ENCODE measurements at places on chromosomes 7 and 10.

GRCh38 chr7:141698247-141699015 is 3.5 kb downstream of the DENND11 start:
- DNase-seq, result peak; percentile 6

DNA sequence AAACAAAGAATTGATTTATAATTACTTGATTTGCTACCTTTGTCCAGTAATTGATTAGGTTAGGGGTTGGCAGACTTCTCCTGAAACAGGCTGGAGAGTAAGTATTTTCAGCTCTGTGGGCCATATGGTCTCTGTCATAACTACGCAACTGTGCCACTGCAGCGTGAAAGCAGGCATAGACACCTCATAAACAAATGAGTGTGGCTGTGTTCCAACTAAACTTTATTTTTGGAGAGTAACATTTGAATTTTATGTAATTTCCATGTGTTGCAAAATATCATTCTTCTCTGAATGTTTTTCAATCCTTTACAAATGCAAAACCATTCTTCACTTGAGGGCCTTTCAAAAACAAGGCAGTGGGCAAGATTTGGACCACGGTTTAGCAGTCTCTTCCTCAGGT is 76.9 kb downstream of the GALNT17 start:
- DNase-seq, result no peak

DNA sequence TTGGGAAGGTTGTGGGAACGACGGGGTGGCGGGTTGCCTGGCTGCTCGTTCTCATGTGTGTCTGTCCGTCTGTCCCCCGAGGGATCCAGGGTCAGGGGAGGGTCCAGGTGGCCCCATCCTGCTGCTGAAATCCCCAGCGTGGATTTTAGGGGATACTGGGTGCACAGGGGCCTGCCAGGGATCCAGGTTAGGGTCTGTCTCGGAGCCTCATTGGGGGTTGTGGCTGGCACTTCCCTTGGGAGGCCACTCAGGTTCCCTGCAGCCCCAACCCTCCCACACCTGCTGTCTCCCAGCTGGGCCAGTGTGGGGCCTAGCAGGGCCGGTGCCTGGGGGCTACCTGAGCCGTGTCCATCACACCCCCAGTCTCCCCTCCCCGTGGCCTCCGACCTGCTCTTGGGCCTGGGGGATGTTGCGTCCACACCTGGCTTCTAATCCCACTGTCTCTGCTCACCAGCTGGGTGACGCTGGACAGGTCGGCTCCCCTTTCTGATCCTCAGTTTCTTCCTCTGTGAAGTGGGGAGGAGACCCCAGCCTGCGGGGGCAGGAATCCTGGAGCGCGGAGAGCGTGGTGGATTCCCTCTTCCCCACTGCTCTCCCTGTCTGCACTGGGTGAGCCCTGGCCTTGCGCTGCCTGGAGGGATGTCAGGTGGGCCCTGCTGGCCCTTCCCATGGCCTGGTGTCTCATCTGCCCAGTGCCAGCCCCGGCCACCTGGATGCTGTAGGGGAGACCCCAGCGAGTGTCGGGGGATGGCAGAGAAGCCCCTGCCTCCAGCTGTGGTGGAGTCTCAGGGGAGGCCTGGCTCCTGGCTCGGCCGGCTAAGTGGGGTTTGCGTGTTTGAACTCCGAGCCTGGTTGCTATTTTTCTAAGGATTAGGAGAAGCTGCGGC is 81.6 kb downstream of the UNCX start:
- DNase-seq, result no peak

- no peak for DNase-seq
Observed at GRCh38 chr10:48923748-48924147, 15.9 kb downstream of the LRRC18 start.

DNA sequence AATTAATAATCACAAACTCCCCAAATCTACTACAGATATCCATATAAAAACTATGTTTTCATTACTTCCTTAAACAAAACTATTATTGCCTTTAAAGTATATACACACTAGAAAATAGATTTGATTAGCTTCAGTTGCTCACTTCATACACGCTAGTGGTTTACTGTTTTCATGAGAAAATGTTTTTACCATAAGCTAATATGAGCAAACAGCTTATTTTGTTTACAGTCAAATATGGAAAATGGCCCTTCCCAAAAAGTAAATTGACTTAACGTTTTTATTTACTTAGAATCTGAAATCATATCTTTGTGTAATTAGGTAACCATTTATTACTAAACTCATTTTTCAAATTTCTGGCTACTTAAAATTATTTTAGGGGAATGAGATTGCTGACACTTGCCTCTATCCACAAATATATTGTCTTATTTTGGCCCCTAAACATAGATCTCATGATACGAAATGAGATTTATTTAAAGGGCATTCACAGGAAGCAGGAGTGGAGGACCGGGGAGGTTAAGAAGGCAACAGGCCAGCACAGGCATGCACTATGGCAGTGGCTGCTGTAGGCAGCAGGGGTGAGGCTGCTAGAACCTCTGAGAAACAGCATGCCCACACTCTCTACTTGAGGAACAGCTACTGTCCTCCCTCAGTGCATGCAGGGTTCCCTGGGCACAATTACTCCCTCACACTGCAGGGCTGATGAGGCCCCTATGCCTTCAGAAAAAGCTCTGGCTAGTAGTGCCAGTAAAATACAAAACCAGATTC is 29.6 kb upstream of the SOSTDC1 start:
- no peak for DNase-seq

DNA sequence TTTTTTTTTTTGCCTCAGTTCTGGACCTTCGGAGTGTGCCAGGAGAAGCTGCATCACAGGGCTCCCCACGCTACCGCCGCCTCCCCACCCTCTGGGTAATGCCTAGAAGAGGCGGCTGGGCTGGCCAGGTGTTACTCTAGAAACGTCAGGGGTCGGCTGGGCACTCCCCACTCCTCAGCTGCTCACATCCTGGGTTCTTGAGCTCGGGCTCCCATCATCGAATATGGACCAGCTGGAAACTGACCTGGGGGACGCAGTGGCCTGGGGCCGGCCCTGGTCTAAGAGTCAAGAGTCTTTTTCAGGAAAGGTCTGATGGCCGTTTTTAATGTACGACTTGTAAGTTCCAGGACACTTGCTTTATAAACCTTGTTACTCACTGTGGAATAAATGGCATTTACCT is 326.5 kb downstream of the WDR37 start:
- DNase-seq, result no peak

- DNase-seq, result peak; percentile 12
Observed at GRCh38 chr7:76278540-76278939, 23.9 kb upstream of the HSPB1 start.

- DNase-seq, result no peak
Observed at GRCh38 chr7:84823530-84823929, 363.3 kb downstream of the SEMA3D start.

- no peak for DNase-seq
Observed at GRCh38 chr7:131330299-131330698, 2.6 kb downstream of the MKLN1 start.

DNA sequence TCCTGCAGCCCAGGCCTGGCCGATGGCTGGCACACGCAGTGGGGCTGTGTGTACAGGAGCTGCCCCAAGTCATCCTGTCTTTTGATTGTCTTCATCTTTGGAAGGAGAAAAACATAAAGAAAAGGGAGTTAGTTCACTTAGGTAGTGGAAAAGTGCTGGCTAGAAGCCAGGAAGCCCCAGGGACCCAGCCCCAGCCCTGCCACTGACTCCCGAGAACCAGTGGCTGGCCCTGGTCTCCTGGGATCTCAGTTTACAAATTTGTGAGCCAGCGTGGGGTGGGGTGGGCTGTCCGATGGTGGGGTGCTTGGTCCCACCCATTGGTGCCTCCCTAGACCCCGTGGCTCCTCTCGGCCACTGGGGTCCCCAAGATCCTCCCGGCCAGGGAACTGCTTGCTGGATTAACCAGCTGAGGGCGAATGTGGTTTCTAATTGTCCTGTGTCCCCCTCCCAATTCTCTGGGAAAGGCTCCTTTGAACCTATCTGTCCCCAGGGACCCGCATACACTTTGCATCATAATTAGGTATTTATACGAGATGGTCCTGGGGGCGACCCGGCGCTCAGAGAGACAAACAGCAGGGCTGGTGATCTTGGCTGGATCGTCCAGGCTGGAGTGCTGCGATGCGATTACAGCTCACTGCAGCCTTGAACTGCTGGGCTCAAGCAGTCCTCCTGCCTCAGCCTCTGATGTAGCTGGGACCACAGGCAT is 16.3 kb upstream of the CHST12 start:
- no peak for DNase-seq

- DNase-seq, result no peak
Observed at GRCh38 chr10:5514226-5514850, 10.4 kb upstream of the CALML3 start.

- no peak for DNase-seq
Observed at GRCh38 chr10:75487087-75487754, 55.8 kb downstream of the LRMDA start.

- DNase-seq, result no peak
Observed at GRCh38 chr10:100930368-100930767, 17.6 kb downstream of the SLF2 start.

DNA sequence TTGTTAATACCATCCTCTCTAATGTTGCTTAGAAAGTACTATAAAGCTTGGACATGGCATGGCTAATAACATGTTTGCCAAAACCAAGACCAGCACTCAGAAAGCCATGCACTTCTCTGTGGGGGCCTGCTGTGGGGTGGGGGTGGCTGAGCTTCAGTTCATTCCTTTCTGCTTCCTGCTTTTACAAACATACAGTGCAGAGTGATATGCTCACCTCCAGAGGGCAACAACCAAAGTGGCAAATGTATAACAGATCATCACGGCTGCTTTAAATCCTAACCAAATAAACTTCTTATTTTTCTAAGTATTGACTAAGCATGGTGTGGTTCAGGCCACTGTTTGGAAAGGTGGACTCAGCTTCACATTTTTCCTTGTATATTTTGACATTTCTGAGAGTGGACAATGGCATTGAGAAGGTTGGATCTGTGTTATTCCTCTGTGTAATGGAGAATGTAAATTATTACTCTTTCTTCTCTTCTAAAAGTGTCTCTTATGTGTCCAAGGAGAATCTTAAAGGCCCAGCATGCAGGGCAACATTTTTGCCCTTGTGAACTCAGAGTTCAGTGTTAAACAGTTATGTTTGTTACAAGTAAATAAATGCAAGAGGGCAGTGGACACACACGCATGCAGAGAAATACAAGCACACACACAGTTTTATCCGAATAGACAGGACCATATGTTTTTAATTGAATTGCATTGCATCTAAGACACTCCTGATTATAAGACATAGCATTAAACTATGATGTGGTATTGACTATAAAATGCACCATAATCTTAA is 186.1 kb downstream of the HERPUD2 start:
- DNase-seq, result no peak

GRCh38 chr10:119908166-119908565 is 15.6 kb downstream of the SEC23IP start:
- DNase-seq, result no peak

- no peak for DNase-seq
Observed at GRCh38 chr7:151808400-151809145, 68.3 kb downstream of the PRKAG2 start.

- DNase-seq, result peak; percentile 40
Observed at GRCh38 chr10:79938728-79939406, 10.0 kb downstream of the SFTPD start.

- DNase-seq, result no peak
Observed at GRCh38 chr7:101563943-101564777, 64.9 kb downstream of the MYL10 start.

- DNase-seq, result no peak
Observed at GRCh38 chr7:10300577-10300976, 673.1 kb upstream of the PHF14 start.

DNA sequence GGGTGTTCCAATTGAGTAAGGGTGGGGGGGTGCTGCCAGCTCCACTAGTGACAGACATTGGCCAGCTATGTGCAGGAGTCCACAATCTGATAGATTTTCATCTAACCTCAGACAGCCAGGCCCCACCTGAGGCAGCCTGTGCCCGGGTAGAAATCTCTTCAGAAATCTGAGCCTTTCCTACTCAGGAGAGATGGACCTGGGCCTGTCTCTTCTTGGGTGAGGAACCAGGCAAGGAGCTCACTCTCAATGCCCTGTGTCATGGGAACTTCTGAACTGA is 86.9 kb downstream of the UBE2H start:
- no peak for DNase-seq

GRCh38 chr7:104536956-104537355 is 208.6 kb downstream of the LHFPL3 start:
- no peak for DNase-seq
